ENCODE measurements at places on chromosomes 16 and 17.

DNA sequence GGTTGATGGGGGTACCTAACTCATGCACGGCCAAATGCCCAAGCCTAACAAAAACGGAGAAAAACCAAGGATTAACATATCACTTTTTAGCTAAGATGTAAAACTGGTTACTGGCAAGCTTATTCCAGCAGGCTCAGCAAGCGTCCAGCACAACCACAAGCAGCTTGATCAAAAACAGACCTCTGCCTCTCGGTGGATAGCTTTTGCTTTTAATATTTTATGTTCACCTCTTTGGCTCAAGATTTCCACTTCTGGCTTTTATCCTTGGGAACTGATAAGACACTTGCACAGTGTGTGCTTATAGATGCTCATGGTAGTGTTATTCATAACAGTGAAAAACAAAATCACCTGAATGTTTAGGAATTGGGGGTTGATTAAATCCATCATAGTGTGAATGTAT, 206.9 kb upstream of the CACNG5 start:
- DNase-seq, result no peak

GRCh38 chr17:82231562-82232321, 2.9 kb downstream of the SLC16A3 start:
- no peak for DNase-seq

DNA sequence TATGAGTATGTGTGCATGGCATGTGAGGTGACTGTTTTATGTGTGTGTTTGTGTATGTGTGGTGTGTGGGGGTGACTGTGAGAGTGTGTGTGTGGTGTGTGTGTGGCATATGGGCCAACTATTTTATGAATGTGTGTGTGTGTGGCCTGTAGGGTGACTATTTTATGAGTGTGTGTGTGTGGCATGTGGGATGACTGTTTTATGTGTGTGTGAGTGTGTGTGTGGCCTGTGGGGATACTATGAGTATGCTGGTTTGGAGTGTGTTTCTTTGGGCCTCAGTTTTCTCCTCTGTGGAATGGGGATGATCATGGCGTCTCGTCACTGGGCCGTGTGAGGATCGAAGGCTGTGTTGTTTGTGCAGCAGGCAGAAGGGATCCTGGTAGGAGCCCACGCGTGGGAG, 152.1 kb upstream of the PLCG2 start:
- no peak for DNase-seq

DNA sequence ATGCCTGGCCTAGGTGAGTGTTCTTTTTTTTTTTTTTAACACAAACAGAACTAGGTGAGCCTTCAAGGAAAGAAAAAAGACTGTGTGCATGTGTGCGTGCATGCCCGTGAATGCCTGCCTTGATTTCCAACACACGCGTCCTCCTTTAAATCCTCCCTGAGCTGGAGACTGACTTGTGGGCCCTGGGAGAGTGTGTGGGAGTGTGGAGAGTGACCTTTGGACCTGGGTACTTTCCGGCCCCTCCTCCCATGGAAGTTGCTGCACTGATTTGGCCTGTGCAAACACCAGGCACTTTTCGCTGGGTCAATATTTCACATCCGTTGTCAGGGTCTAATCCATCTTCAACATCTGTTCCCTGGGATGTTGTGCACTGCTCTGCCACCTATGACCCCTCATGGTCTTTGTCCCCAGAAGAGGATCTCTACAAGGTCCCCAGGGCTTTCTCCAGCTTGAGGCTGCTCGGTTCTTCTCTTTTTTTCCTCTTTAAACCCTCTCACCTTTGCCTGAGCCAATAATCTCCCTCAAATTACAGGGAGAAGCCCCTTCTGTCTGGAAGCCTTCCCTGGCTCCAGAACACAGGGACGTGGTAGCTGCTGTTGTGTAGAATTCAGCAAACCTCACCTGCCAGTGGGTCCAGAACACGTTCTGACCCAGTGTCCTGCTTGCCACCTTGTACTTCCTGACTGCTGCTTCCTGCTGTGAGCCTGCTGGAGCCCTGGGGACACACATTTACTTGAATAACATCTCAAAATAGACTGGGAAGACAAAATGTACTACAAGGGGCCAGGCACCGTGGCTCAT, 20.8 kb upstream of the ATP5MC1 start:
- no peak for DNase-seq

DNA sequence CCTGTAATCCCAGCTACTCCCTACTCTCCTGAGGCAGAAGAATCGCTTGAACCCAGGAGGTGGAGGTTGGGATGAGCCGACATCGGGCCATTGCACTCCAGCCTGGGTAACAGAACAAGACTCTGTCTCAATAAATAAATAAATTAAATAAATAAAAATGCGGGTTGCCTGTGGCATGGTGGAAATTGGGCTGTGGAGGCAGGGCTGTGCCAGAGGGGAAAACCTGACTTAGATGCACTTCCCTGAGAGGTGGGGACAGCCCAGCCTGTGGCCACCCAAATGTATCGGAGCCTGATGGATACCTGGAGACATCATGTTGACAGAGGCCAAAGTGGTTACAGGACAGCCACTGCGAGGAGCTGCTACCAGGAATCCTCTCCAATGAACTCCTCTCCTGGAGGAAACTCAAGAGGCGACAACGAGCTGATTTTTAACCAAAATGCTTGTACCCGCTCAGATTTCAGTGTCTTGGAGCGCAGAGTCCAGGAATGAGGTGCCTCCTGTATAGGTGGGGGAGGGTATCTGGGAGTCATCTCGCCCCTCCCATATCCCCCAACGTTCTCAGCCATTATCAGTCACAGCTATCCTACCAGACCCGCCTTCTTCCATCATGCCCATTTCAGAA, 32.3 kb downstream of the DDX19A start:
- DNase-seq, result no peak

- no peak for DNase-seq
Measured at GRCh38 chr16:56610609-56611111, 2.3 kb downstream of the MT2A start.

DNA sequence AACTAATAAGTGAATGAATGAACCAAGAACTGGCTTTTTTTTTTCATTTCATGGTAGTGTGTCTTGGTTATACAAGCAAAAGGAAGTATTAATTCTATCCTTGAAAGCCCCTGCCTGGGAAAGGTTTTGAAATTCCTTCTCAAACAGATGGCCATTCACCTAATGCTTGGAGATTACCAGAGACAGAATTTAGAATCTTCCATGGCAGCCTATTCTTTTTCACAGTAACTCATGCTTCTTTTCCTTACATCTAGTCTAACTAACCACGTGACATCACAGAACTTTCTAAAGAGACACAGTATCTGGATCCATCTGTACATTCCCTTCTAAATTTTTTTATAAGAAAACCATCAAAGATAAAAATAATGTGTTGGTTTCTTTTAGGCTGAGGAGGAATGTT, 151.6 kb downstream of the FTO start:
- no peak for DNase-seq

GRCh38 chr16:31181102-31181830, 1.3 kb downstream of the FUS start:
- DNase-seq, result no peak

DNA sequence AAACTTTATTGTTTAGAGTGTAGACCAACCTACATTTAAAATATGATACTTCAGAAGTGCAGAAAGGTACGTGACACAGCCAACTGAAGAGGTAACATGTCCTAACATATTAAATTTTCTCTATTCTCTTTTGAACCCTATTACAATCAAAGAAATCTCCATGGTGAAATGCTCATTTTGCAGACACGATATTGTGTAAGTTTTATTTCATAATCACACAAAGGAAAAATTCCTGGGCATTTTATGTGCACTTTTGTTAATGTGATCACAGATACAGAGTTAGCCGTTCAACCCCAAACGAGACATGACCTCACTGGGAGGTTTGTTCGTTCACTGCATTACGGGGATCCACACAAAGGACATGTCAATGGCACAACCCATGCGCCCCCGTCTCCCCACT, 21.8 kb downstream of the KCNJ16 start:
- DNase-seq, result no peak

GRCh38 chr17:2250140-2251095, 53.2 kb downstream of the SMG6 start:
- no peak for DNase-seq

GRCh38 chr16:21264571-21265036, 13.5 kb downstream of the CRYM start:
- DNase-seq, result no peak

- no peak for DNase-seq
Measured at GRCh38 chr17:59121901-59122480, 15.3 kb upstream of the TRIM37 start.

DNA sequence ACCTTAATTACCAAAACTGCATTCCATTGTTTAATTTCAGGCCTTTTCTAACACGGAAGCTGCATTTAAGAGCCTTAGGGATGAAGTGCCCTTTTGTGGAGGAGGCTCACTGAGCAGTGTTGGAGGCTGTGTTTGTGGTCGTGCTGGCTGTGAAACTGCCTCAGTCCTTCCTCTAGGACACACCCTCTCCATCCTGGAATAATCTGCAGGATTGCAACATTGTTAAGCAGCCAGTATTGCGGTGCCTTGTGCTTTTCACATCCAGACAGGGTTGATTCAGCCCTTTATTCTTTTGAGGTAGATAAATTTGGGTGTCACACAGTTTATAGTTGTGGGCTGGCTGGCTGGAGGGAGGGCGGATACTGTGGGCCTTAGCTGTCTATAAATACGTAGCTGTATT, 141.6 kb downstream of the CDRT15L2 start:
- no peak for DNase-seq

- no peak for DNase-seq
Measured at GRCh38 chr16:11806721-11807120, 9.7 kb upstream of the ZC3H7A start.

GRCh38 chr16:21192991-21193390, 18.4 kb downstream of the ZP2 start:
- DNase-seq, result no peak

- no peak for DNase-seq
Measured at GRCh38 chr16:11232852-11233726, 22.9 kb downstream of the SOCS1 start.

- no peak for DNase-seq
Measured at GRCh38 chr17:28928061-28928460, 23.3 kb downstream of the PHF12 start.

- DNase-seq, result no peak
Measured at GRCh38 chr17:62617894-62618472, 9.5 kb upstream of the MRC2 start.

Measured in DMS 273 treated with DMSO at 0.1 percent for 48 hours (cell line).